ENCODE measurements at places on chromosomes 5 and 9.

DNA sequence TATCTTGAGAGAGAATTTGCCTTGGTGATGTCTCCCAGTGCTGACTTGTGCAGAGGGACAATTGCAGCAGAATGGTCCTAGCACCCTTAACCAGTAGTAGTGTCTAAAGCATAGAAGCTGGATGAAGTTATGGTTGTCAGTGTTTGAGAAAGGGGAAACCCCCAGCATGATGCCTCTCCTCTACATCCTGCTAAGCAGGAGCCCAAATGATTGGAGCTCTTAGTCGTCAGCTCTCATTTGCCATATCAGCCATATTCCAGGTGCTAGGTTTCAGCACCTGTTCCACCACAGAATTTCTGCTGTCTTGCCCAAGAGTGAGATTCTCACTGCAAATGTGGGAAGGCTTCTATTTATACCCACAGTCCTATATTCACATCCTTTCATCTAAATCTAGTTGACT lies 43.7 kb upstream of the RFX3 start:
- no peak for DNase-seq

DNA sequence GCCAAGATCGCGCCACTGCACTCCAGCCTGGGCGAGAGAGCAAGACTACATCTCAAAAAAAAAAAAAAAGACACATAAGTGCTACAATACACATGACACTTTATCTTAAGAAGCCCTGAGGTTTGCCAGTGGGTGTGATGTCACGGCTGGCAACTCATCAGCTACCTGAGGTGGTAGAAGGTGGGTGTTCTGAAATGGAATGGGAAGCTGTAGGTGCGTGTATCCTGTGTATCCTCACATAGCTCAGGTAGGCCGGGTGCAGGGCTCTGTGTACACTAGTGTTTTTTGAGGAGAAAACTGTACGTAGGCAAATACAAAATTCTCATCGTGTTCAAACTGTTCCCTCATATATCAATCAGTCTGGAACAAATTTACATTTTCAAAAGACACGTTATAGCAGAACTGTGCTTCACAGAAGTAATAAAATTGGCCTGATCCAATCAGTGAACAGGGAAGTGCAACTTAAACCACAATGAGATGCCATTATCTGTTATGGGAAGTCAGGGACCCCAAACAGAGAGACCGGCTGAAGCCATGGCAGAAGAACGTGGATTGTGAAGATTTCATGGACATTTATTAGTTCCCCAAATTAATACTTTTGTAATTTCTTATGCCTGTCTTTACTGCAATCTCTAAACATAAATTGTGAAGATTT lies 10.4 kb downstream of the BICD2 start:
- no peak for DNase-seq

GRCh38 chr5:145942201-145942600 lies 5.8 kb downstream of the SH3RF2 start:
- DNase-seq = no peak

- DNase-seq = no peak
Measured at GRCh38 chr5:21254161-21254560, 1266.2 kb upstream of the CDH18 start.

DNA sequence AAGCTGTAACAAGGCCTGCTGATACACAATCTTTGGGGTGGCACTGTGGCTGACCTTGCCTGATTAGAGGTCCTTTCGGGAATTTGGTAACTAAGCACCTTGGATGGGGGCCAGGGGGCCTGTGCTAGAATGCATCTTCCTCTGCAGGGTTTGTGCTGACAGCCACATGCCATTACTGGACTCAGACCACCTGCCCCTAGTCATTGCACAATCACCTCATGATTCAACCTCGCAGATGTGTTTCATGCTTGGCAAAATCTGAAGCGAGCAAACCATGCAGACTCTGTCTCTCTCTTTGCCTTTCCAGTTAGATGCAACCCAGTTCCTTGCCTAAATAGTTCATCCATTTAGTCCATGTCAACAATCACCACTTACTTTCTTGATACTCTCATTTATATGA lies 96.5 kb upstream of the ERCC6L2 start:
- no peak for DNase-seq

GRCh38 chr5:132841305-132841704 lies 10.9 kb upstream of the SHROOM1 start:
- DNase-seq = no peak

GRCh38 chr9:111096051-111096450 lies 57.8 kb upstream of the LPAR1 start:
- no peak for DNase-seq

- DNase-seq = no peak
Measured at GRCh38 chr9:136985027-136985602, 2.3 kb downstream of the LCNL1 start.

DNA sequence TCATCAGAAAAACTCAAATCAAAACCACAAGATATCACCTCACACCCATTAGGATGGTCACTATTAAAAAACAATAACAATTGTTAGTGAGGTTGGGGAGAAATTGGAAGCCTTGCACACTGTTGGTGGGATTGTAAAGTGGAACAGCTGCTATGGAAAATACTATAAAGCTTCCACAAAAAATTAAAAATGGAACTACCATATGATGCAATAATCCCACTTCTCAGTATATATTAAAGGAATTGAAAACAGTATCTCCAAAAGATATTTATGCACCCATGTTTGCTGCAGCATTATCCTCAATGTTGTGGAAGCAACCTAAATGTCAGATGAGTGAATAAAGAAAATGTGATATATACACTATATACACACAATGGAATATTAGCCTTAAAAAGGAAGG lies 14.5 kb upstream of the ADRA1B start:
- DNase-seq = no peak

- no peak for DNase-seq
Measured at GRCh38 chr5:179804555-179804947, 2.1 kb downstream of the MGAT4B start.

GRCh38 chr9:131986576-131986975 lies 93.1 kb downstream of the MED27 start:
- DNase-seq = no peak

- no peak for DNase-seq
Measured at GRCh38 chr9:94951324-94952135, 225.0 kb downstream of the AOPEP start.

DNA sequence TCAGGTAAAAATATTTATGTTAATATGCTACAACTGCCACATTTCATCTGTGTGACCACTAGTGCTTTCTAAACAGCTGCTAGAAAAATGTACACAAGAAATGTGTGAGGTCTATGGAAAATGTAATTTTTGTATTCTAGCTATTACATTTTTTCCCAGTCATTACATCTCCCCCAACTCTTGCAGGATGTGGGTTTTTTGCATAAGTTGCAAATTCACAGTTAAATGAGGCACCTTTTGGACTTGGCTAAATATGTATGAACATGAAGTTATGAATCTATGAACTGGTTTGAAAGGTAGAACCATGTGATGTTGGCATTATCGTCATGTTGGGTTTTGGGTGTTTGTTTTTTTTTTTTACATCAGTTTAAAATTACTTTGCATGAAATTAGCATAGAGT lies 590.4 kb upstream of the WWC1 start:
- DNase-seq = no peak

DNA sequence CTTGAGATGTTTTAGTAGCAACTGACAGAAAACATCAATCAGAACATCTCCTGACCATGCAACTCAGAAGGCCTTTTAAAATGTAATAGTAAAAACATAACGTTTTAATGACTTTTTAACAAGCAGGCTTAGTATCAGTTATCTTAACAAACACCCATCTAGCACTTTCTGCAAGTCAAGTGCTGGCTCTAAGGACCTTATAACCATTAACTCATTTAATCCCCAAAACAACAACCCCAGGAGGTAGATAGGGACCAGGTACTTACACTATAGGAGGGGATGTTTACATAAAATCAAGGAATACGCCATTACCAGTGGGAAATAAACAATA lies 41.8 kb downstream of the ROR2 start:
- no peak for DNase-seq

- DNase-seq = no peak
Measured at GRCh38 chr9:130794923-130795495, 40.0 kb upstream of the ABL1 start.

DNA sequence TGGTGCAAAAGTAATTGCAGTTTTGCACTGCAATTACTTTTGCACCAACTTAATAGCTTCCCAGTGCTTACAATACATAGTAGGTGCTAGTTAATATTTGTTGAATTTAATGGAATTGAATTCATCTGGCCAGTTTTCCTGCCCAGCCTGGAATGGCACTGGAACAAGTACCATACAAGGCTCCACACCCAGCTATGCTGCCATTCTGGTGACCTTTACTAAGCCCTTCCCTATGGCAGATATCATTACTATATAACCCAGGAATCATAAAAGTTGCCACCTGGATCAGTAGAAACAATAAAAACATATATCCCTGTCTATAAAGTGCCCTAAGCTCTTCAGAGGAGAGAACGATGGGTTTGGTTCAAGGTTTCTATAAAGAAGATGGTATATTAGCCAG lies 22.4 kb upstream of the TRIM36 start:
- no peak for DNase-seq

DNA sequence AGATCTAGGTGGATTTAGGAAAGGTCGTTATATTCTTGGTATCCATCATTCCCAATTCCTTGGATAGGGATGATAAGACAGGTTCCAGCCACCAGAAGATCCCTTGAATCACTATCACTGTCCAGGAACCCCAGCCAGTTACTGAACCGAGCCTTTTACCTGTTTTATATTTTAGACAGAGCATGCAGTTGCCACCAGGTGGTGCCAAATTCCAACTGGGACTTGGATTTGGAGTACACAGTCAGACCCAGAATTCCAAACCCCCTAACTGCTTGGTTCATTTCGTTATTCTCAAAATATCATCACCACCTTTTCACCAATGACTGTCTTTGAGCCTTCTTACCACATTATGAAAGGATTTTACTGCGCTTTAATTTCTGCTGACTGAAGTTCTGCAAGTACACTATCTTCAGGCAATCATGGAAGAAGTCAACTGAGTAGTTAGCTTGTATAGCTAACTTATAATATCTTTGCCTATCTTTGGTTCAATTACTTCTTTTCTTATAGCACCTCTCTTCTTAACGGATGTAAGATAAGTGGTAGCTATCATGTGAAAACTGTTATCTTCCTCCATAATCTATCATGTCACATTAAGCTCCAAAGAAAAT lies 191.8 kb downstream of the PRR16 start:
- DNase-seq = no peak

DNA sequence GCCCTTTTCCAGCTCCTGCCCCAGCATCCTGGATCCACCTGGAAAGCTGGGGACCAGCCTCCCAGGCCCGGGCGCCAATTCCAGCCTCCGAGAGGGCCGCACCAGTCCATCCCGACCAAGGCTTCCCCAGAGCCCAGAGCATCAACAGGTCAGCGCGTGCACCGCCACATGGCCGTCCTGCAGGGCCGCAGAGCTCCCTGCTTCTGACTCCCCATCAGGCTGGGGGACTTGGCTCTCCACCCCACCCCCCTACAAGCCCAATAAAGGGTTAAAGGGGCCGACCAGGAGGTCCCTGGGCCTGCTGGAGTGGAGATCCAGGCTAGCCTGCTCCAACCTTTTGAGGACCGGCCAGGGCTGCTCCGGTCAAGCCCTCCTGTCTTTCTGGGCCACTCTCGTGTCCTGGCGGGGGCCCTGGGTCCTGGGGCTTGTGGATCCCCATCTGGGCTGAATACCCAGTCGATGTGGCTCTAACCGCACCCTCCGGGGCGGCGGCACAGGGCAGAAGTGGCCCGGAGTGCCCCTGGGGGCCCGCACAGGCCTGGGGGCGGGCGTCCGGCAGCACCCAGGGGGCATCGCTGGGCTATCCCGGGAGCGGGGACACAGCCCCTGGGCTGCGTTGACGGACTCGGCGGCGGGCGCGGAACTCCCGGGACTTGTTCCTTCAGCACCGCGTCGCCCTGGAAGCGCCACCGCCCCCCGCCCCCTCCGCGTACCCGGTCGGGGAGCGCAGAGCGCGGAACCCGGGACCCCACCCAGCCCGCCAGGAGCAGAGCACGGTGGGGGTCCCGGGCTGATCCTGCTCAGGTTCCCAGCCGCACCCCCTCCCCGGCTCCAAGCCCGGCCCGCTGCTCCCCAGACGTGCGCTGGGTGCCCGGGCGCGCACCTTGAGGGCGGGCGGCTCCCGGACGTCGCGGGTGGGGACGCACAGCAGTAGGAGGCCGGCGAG lies 590 bp downstream of the ENTPD2 start:
- no peak for DNase-seq

GRCh38 chr9:27943501-27943900 lies 370.2 kb upstream of the C9orf72 start:
- DNase-seq = no peak

DNA sequence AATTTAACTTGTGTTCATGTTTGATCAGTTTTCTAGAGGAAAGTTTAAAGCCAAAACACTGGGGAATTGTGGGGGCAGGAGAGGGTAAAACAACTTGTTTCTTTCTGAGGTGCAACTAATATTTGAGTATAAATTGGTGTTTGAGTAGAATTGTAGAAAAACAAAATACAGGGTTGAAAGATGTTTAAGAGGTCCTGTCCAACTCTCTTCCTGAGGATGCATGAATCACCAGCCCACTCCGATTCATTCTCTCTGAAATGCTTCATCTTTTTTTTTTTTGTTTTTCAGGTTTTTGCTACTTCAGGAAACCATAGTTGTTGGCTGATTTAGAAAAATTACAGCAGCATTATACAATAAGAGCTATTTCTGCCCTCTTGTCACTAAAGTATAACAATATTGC lies 42.4 kb upstream of the TMC1 start:
- no peak for DNase-seq

DNA sequence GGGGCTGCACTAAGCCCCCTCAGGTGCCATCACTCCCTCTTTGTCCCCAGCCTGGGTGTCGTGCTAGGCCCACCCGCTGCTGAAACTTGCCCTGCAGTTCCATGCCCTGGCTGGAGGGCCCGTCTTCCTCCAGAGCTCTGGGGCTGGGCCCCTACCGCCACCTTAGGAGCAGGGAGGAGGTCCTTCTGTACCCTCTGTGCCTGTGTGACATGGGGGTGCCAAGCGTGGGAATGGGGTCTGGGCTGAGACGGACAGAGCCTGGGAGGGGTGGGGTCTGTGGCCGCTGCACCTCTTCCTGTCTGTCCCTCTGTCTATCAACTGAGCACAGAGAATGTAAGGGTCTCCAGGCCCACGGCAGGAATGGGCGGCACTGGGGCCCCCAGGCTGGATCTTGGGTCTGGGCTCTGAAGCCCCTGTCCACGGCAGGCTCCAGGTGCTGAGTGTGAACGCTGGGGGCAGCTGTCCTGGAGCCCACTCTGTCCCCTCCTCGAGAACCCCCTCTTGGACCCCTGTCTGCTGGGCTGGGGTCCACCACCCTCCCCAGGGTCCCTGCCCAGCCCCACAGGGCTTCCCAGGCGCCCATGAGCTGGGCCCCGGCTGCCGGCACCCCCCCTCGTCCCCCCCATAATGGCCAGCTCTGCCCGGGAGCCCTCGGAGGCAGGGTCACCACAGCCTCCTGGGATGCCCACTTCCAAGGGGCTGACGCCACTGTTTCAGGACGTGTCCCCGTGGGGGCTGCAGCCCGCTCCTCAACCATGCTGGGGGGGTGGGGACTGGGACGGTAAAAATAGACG lies 15.8 kb upstream of the NRARP start:
- DNase-seq = no peak

GRCh38 chr5:73303148-73304079 lies 130.4 kb downstream of the TMEM174 start:
- no peak for DNase-seq

GRCh38 chr5:111967463-111967862 lies 210.5 kb upstream of the NREP start:
- DNase-seq = no peak
